ENCODE measurements at places on chromosomes 6 and 20.

- peak; percentile 35 for DNase-seq
Observed at GRCh38 chr20:36819659-36820058, 46.1 kb upstream of the DSN1 start.

- DNase-seq, result no peak
Observed at GRCh38 chr6:82045965-82046756, 201.4 kb downstream of the IBTK start.

GRCh38 chr6:47700053-47700452 is 1.7 kb downstream of the ADGRF4 start:
- DNase-seq, result no peak

DNA sequence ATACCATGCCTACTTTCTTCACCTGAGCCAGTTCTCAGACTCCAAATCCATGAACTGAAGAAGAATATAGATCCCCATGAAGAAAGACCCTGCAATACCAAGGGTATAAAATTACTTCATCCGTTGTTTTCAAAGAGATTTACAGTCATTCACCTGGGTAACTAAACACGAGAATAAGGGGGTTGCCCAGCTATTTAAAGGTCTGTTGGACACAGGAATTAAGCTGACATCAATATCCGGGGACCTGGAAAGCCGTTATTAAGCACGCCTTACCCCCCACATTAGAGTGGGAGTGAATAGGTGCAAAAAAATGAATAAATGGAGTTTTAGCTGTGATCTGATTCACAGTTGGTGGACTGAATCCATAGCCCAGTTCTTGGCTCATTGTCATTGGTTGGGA is 28.9 kb downstream of the CLVS2 start:
- DNase-seq, result no peak

DNA sequence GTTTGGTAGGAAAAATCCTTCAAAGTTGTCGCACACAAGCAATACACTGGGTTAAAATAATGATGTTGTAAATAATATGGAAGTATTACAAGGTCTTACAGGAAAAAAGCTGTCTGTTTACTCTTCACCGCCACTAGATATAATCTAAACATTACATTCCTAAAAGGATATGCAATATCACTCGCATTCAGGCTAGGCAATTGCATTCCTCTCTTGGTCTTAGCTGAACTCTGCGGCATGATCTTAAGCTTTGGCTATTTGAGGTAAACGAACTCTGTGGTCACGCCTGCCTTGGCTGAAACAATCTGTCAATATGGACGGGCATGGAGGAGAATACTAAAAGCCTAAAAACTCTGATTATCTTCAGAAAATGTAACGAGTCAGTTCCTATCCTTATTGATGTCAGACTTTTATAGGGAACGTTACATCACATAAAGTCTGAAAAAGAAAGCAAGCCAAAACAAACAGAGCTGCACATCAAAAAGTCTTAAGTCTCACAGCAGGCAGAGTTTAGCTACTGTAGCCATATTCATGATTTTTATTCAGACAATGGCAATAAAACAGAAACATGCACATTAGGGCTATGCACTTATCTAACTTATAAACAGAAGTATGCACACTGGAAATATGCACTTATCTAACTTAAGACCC is 30.8 kb upstream of the FILIP1 start:
- DNase-seq, result no peak

- DNase-seq, result no peak
Observed at GRCh38 chr6:89468998-89469397, 36.0 kb downstream of the ANKRD6 start.

GRCh38 chr20:37943033-37943432 is 40.1 kb downstream of the VSTM2L start:
- DNase-seq, result no peak

- no peak for DNase-seq
Observed at GRCh38 chr20:38049800-38050199, 16.3 kb downstream of the RPRD1B start.

DNA sequence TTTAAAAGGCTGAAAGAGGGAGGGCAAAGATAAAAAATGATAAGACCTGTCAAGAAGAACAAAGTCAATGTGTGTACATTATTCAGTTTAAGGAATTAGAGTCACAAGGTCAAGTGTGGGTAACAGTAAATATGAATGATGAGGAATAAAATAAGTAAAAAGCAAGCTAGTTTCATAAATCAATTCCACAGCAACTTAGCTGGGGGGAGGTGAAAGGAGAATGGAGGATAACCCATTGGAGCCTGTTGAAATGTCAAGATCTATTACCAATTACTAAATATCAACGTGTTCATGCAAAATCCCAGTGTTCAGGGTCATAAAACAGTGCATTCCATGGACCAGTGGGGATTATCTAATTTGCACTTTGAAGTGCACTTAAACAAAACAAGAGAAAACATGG is 242.9 kb downstream of the TBX18 start:
- DNase-seq, result no peak

- DNase-seq, result no peak
Observed at GRCh38 chr6:149284904-149285303, 32.6 kb upstream of the TAB2 start.

- DNase-seq, result no peak
Observed at GRCh38 chr6:52754443-52754842, 8.8 kb downstream of the GSTA2 start.

GRCh38 chr6:138405816-138406413 is 1.9 kb downstream of the HEBP2 start:
- peak; percentile 86 for DNase-seq

DNA sequence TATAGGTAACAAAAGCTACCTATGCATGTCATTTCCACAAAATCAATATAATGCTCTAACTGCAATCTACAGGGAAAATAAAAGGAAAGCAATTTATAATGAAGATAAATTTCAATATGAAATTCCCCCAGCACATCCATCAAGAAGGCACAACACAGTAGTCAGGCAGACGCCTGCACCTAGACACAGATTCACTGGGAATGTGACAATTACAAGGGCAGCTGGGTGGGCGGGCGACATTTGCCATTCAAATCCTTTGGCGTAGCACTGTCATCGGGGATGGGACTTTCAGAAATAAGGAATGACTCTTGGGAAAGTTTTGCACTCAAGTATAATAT is 60.4 kb downstream of the SULF2 start:
- no peak for DNase-seq

DNA sequence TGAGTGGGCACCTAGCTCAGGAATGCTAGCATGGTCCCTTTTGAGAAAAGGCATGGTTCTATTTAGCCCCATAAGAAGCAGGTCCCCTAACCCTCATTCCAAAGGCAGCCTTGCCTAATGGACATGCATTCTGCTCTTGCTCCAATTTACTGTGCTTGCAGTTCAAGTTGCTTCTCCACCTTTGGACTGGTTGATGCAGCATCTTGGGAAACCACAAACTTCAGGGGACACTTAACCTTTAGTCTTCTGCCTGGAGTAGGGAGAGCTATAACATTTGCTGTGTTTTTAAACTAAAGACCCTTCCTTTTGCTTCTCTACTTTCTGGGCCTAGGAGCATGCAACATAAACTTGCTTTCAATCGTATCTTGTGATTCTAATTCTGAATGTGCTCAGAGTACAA is 5.1 kb upstream of the PHF3 start:
- no peak for DNase-seq

GRCh38 chr6:77424761-77425160 is 38.5 kb downstream of the HTR1B start:
- DNase-seq, result no peak

GRCh38 chr6:87197547-87197946 is 42.2 kb downstream of the ZNF292 start:
- DNase-seq, result no peak

DNA sequence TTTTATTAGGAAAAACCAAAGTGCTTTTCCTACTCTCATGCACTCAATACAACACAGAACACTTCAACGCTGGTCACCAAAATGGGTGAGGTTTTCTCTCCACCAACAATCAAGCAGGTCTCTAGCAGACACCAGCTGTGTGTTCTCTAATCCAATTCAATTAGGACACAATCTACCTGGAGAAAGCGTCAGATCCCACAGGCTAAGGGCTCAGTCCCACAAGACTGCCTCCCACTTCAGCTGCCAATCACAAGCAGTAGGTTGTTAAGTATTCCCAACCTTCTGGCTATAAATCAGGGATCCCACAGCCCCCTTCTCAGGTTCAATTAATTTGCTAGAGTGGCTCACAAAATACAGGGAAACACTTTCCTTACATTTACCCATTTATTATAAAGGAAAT is 47.7 kb downstream of the STMND1 start:
- no peak for DNase-seq

DNA sequence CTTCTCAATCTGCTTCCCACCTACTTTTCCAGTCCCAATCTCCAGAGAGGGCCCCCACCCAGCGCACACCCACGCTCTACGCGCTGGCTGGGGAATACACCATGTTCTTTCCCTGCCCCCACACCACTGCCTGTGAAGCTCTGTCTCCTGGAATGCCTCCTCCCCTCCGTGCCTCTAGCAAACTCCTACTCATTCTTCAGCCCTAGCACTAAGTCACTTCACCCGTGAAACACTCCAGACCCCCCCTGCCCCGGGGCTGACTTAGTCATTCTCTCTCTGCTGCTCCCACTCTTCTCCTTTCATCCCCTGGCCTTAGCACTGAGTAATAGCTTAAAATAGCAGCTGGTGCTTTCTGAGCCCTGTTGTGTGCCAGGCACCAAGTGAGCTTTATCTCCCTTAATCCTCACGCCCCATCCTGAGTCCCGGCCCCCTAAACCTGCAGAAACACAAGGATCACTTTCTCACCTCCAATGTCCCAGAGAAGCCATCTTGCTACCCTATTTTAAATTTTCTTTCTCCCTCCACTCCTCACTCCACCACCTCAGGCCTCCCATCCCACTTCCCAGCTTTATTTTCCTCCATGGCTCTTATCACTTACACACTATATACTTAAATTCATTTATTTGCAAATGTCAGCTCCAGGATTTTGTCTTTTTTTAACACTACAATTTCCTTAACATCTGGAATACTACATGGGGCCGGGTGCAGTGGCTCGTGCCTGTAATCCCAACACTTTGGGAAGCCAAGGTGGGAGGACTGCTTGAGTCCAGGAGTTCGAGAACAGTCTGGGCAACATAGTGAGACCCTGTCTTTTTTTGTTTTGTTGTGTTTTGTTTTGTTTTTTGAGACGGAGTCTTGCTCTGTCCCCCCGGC is 6.3 kb upstream of the PARD6B start:
- DNase-seq, result no peak

DNA sequence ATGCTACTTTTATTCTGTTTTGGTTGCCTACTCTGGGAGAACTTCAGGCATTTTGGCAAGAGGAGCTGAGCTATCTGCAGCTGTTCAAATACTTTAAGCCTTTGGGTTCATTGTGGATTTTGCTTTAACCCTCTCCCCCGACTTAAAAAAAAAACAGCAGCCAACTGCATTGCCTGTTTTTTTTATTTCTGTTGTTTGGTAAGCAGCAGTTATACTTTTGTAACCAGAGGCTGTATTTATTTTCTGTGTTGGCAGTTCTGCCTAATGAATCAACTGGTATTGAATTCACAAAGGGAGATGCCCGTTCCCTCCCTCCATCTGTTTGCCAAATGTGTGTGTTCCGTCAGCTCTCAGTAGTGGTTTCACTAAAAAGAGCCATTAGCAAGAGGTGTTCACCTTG is 484.0 kb downstream of the UTRN start:
- no peak for DNase-seq

DNA sequence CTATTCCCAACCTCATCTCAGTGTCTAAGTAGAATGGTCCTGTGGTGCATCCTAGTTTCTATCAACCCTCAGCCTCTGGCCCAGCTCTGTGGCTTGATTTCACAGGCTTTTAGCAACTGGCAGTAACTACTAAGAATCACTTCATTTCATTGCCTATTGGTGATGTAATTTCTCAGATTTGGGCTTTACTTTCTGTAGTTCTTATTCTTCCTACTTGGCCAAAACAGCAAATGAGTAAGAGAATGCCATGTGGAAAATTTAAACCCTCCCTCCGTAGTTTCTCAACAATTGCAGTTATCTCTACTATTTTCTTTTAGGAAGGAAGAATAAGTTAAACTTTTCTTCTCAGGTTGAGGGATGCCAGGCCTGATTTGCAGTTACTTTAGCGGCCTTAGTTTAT is 387.3 kb downstream of the CDKAL1 start:
- DNase-seq, result no peak

- DNase-seq, result no peak
Observed at GRCh38 chr6:66533921-66534404, 826.9 kb upstream of the EYS start.

GRCh38 chr20:4711511-4711910 is 10.2 kb upstream of the PRND start:
- no peak for DNase-seq

DNA sequence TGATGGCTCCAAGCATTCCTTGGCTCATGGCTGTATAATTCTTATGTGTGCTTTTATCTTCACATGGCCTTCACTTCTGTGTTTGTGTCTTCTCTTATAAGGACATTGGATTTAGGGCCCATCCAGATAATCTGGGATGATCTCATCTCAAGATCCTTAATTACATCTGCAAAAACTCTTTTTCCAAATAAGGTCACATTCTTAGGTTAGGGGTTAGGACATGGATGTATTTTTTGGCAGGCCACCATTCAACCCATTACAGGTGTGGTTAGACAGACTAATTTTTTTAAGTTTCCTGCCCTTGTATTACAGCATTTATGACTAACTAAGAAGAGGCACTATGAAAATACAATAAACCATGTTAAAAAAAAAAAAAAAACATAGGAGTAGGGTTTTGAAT is 254.0 kb downstream of the TPBG start:
- DNase-seq, result no peak

- DNase-seq, result peak; percentile 39
Observed at GRCh38 chr6:12328701-12329100, 38.5 kb downstream of the EDN1 start.

GRCh38 chr6:75233092-75233615 is 10.4 kb downstream of the COX7A2 start:
- no peak for DNase-seq

DNA sequence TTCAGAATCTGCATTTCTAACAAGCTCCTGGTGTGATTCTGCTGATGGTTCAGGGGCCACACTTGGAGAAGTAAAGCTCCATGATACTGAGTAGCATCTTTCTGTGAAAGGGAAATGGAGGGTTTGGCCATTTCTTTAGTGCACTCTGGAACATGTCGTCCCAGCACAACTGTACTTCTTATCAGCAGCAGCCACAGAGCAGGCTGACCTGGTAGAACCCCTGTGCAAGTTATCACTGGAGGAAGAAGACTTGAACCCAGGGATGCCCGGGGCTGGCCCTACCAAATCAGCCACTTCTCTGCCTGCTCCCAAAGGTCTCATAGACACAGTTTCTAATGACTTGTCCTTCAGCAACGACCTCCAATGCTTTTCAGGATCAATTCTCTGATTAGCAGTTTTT is 354.7 kb upstream of the PLCB4 start:
- DNase-seq, result no peak

- DNase-seq, result no peak
Observed at GRCh38 chr20:64011366-64011779, 24.6 kb upstream of the C20orf204 start.

All from NCI-H187 (cell line).